ENCODE measurements at places on chromosomes 2 and 18.

DNA sequence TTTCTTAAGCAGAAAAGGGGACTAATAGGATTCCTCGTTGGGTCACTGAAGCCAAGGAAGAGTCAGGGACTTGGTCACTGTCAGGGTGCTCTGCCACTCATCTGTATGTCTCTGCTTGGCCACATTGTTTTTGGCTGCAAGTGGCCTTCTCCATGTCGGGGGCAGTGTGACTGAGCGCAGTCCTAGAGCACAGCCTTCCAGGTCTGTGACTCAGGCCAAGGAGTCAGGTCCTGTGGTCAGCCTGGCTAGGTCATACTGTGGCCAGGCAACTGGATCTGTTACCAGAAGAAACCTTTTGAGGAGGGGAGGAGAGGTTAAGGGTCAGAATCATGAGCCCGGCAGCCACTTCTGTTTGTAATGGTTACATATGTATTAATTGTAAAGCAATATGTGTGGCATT is 61.3 kb downstream of the GALNT1 start:
- DNase-seq, result no peak

- no peak for DNase-seq
These were observed 128.6 kb downstream of the SH3RF3 start for GRCh38 chr2:109257653-109258052.

- no peak for DNase-seq
These were observed 215.0 kb upstream of the LRATD1 start for GRCh38 chr2:14417551-14417950.

- no peak for DNase-seq
These were observed 189.0 kb downstream of the BCL11A start for GRCh38 chr2:60364491-60364890.

- DNase-seq, result no peak
These were observed 80.5 kb downstream of the MYO5B start for GRCh38 chr18:50114448-50114847.

- DNase-seq, result no peak
These were observed 18.9 kb downstream of the SMAD7 start for GRCh38 chr18:48931680-48932461.

DNA sequence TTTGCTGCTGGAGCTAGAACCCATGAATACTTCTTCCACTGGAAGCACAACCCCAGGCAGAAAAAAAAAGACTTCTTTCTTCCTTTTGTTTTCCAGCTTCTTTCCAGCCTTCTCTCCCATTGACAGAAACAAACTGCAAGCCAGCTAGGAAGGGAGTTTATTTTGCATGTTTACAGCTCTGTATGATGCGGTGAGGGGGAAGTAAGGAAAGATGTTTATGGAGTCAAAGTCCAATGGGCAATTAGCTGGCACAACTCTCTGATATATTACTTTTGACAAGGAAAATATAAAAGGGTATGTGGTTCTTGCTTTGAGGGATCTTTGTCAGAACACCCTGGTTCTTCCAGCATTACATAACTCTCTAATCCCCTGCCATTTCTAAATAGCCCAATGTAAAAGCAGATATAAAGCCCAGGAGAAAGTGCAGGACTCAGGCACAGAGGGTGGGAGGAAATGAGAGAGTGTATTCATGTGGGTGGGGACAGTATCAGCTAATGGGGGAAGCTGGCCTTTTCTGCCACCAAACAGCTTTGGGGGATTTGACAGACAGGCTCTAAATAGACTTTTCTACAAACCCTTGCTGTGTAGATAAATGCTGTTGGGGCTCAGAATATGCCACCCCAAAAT is 9.3 kb upstream of the NMS start:
- DNase-seq, result no peak

DNA sequence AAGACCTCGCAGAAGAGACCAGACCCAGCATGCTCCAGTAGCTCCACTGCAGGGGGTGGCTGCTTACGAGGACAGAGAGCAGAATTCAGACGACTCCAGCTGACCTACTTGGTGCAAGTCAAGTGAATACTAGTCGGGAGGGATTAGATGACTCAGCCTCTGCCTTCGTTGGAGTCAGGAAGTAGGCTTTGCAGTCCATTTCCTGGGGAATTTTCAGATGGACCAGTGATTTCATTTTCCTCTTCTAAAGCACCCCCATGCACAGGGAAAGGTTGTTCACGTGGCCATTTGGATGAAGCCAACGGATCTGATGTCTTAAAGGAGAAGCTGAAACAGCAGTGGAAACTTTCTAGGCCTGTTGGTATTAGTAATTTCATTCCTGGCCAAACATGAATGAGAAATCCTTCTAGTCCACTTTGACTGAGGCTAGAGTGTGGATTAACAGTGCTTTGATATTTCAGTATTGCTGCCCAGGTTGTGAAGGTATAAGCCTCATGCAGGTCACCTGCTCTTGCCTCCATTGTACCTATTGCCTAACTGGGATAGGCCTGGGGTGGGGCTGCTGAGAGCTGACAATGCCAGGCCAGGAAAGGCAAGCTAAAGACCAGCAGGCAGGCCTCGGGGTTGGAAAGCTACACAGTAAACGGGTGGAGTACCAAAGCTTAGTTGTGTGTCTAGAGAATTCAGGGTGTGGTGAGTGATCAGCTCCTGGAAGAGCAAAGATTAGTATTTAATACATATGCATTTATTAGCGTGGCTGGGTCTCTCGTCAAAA is 117.6 kb upstream of the FOSL2 start:
- no peak for DNase-seq

GRCh38 chr2:184302506-184302905 is 295.8 kb upstream of the ZNF804A start:
- no peak for DNase-seq

DNA sequence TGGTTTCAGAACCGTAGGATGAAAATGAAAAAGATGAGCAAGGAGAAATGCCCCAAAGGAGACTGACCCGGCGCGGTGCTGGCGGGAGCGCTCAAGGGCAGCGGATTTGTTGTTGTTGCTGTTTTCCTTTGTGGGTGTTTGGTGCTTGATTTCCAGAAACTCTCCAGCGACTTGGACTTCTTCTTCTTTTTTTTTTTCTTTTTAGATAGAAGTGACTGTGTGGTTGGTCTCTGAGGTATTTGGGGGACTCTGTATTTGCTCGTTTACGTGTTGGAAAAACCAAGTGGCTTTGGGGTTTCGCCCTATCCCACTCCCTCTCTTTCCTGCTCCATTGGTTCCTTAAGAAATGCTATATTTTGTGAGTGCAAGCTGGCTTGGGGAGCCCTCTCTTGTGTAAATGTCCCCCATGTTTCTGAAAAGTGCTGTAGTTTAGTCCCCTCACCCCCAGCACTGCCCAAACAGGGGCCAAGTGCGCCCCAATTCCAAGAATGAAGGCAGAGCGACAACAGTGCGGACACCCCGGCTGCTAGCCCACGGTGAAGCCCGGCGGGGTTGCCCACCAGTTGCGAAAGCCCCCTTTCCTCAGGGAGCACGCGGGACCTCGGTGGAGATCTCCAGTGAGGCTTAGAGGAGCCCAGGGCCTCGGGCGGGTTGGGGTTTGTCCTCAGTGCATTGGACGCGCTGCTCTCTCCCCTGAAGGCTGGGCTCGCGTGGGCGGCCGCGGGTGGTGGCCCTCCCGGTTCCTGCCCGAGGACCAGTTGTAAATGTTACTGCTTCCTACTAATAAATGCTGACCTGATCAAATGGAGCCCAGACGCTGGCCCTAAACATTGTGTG is 1.8 kb downstream of the HOXD9 start:
- DNase-seq, result no peak

DNA sequence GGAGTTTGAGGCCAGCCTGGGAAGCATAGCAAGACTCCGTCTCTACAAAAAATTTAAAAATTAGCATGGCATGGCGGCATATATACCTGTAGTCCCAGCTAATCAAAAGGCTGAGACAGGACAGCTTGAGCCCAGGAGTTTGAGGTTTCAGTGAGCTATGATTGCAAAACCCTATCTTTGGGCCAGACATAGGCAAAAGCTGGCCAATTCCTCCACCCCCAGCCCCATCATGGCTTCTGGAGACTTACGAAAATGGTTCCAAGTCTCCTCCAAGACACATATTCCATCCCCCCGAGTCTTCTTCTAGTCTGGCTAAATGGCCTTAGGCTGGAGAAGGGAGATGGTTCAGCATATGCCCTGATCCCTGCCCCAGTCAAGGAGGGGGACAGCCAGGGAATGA is 172.8 kb upstream of the HAAO start:
- no peak for DNase-seq

- DNase-seq, result no peak
These were observed 140.3 kb downstream of the GALNT14 start for GRCh38 chr2:30997979-30998378.

GRCh38 chr2:169073963-169074751 is 4.8 kb downstream of the DHRS9 start:
- no peak for DNase-seq

- DNase-seq, result no peak
These were observed 47.7 kb downstream of the INPP5D start for GRCh38 chr2:233107831-233108300.

DNA sequence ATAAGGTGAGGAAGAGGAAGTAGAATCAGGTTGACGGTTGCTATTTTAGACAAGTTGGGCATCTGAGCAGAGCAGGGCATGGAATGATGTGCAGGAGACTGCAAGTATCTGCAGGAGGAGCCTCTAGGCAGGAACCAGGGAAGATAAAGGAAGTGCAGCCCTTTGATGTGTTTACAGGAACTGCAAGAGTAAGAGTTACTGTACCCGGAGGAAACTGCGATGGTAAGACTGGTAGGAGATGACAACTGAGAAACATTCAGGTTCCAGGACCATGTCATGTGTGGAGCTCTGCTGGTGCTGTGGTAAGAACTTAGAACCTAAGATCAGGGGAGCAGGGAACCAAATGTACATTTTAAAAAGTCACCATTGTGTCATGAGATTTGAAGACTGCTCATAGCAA is 134.3 kb upstream of the STON1 start:
- no peak for DNase-seq

DNA sequence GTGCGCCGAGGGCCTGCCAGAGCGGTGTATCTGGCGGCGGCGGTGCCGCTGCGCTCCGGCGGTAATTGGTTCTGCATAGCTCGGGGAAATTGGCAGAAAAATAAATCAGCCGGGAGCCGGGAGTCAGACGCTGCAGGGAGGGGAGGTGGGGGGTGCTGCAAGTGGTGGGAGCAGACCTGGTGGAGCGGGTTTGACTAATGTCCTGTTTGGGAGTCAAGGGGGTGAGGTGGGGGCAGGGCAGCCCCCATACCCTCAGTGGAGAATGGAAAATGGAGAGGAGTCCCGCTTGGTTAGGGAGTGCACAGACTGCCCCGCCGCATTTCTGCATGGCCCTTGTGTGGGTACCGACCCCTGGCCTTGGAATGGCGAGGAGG is 107.3 kb downstream of the DYSF start:
- DNase-seq, result no peak

- DNase-seq, result no peak
These were observed 2.4 kb downstream of the DNAJB2 start for GRCh38 chr2:219281588-219281987.

DNA sequence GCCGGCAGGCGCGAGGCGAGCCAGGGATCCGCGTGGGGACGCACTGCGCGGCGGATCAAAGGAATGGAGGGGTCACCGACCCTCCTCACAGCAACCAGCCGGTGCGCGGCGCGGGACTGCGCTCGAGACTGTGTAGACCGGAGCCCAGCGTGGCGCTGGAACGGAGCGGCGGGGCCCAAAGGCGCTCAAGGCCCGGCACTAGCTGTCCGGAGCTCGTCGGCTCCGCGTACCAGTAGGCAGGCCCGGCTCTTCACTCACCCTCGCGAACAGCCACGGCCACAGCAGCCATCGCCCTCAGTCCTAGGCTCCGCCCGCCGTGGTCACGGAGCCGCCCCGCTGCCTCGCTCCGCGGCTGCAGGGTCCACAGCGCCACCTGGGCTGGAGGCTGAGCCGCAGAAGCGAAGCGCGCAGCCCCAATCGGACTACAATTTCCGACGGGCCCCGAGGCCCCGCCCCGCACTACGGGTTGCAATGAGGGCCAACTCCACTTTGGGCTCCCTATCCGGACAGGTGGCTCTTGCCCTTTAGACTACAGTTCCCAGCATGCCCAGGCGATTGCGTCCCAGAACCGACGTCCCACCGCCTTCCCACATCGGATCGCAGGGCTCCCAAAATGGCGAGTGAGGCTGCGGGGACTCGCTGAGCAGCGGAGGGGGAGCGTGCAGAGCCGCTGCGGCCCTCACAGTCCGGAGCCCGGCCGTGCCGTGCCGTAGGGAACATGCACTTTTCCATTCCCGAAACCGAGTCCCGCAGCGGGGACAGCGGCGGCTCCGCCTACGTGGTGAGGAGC is at the start of the genes EIF2B4 and SNX17:
TSS of gene EIF2B4 (minus strand) at position 313 of the 790 bp plus-strand sequence. CDS start at position 289, 24 bp downstream.
TSS of gene SNX17 (plus strand) at position 591 of the 790 bp plus-strand sequence. CDS start at position 719, 128 bp downstream.
- peak; percentile 99 for DNase-seq

- no peak for DNase-seq
These were observed 91.7 kb upstream of the TRIB2 start for GRCh38 chr2:12624905-12625598.

GRCh38 chr2:159775021-159775420 is 23.0 kb downstream of the CD302 start:
- DNase-seq, result no peak

DNA sequence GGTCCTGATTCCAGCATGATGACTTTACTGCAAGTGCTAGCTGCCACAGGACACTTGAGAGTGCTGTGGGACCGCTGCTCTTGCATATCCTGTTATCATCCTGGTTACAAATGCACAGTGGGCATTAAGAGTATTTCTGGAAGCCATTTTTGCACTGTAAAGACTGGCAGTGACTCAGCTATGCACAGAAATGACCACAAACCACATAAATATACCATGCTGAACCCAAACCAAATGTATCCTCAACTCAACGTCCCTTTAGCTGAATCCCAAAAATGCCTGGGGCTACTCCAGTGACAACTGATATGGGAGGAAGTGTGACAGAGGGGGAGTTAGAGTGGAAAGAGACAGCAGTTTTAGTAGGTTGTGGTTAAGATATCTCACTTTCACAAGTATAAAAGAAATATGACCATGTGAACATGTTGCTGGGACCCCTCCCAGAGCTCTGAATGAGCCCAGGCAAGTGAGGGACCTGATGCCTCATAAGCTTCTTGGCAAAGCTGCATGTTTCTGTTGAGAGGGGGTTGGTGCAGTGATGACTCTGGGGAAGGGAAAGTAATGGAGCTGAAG is 37.3 kb downstream of the RHBDD1 start:
- no peak for DNase-seq

- DNase-seq, result no peak
These were observed 170.6 kb downstream of the CERS6 start for GRCh38 chr2:168626647-168627046.

- no peak for DNase-seq
These were observed 10.9 kb upstream of the FHL2 start for GRCh38 chr2:105409717-105410116.

GRCh38 chr18:66682855-66683322 is 79.0 kb upstream of the CDH19 start:
- no peak for DNase-seq

- no peak for DNase-seq
These were observed 16.4 kb upstream of the TMEM247 start for GRCh38 chr2:46462936-46463335.

DNA sequence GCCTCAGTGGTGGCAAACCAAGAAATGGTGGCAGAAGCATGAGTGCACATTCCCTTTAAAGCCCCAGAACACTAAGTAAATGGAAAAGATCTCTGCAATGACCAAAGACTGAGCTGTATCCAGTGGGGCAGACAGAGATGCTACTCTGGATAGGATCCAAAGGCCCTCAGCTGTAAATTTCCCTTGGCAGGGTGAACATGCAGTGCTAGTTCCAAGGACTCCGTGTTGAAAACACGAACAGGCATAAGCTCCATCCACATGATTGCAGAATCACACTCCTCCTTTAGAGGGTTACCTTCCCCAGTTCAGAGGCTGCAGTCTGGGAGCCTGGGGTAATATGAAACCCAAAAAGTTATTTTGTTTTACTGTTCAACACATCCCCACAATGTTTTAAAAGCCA is 98.6 kb upstream of the KLF7 start:
- DNase-seq, result no peak
